GM23338 (cell line): ENCODE measurements at places on chromosomes 1 and 21. TPM values are rescaled to one million over a fixed set of nuclear protein-coding genes. Genes with fewer than 3 reads are reported as not detected.
A peak's percentile ranks its signal among the peaks of the same experiment; 100 is the strongest.

- H3K4me3 ChIP-seq = no peak overlapping the region
- no peak for DNase-seq
- H3K27me3 ChIP-seq = no peaks in the 10 kb centered on the region
- H3K27ac ChIP-seq = no peak overlapping the region
- H3K4me1 ChIP-seq = 0 out of 2 replicates have a peak, but pooled peaks cover 1% of the 10 kb centered on the region
Measured at GRCh38 chr21:32543975-32544374, 41.3 kb downstream of the TCP10L start.

GRCh38 chr21:36910581-36911307 lies 55.7 kb downstream of the HLCS start:
- peaks cover 12% of the 10 kb centered on the region for H3K4me1 ChIP-seq
- no peak overlapping the region for H3K4me3 ChIP-seq
- H3K36me3 ChIP-seq = no peaks in the 10 kb centered on the region
- no peaks in the 10 kb centered on the region for H3K27me3 ChIP-seq
- no peak overlapping the region for H3K27ac ChIP-seq
- no peak for DNase-seq

DNA sequence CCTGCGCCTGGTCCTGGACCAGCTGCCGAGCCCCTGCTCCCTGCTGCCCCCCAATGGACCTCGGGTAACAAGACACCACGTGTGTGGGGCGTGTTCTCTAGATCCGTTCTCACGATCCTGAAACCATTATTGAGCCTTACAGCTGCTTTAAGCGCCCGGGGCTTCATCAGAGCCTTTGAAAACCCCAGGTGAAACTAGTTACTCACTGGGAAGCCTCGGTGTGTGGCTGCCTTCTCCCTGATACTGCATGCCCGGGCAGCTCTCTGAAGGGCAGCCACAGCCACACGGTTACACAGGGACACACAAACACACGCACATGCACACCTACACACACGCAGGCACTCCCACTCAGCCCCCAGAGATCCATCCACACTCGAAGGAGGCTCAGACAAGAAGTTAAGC lies 5.3 kb downstream of the HES2 start:
- H3K27ac ChIP-seq = peak overlapping the region; percentile 67; the same call in 1 of the 2 replicates
- peak; percentile 96 for DNase-seq
- 0 out of 2 replicates have a peak overlapping the region, but pooled peaks have one; percentile 21 for H3K4me3 ChIP-seq
- no peaks in the 10 kb centered on the region for H3K36me3 ChIP-seq

- no peaks in the 10 kb centered on the region for H3K27me3 ChIP-seq
- H3K4me3 ChIP-seq = no peak overlapping the region
- no peak overlapping the region for H3K27ac ChIP-seq
- no peak for DNase-seq
Measured at GRCh38 chr1:51592711-51593110, 24.2 kb upstream of the OSBPL9 start.

- H3K27me3 ChIP-seq = no peaks in the 10 kb centered on the region
- H3K4me3 ChIP-seq = no peak overlapping the region
- H3K27ac ChIP-seq = no peak overlapping the region
- H3K36me3 ChIP-seq = no peaks in the 10 kb centered on the region
Measured at GRCh38 chr21:19993268-19993667, 1004.9 kb upstream of the NCAM2 start.

DNA sequence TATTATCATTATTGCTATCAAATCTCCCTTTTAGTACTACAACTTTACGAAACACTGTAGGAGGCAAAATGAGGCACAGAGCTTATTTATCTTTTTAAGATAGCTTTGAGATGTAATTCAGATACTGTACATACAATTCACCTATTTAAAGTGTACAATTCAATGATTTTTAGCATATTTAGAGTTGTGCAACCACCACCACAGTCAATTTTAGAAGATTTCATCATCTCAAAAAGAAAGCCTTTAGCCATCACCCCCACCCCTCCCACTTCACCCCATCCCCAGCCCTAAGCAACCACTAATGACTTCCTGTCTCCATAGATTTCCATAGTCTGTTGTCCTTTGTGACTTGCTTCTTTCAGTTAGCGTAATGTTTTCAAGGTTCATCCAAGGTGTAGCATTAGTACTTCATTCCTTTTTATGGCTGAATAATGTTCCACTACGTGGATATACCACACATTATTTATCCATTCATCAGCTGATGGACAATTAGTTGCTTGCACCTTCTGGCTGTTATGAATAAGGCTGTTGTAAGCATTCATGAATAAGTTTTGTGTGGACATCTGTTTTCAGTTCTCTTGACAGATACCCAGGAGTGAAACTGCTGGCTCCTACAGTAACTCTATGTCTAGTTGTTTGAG lies 9.4 kb upstream of the CAPN9 start:
- no peak overlapping the region for H3K4me3 ChIP-seq
- H3K4me1 ChIP-seq = no peaks in the 10 kb centered on the region
- H3K36me3 ChIP-seq = no peaks in the 10 kb centered on the region
- DNase-seq = no peak
- no peaks in the 10 kb centered on the region for H3K27me3 ChIP-seq

- H3K4me3 ChIP-seq = no peak overlapping the region
- no peaks in the 10 kb centered on the region for H3K36me3 ChIP-seq
- no peaks in the 10 kb centered on the region for H3K27me3 ChIP-seq
- peaks cover 4% of the 10 kb centered on the region for H3K4me1 ChIP-seq
- no peak overlapping the region for H3K27ac ChIP-seq
Measured at GRCh38 chr1:94025383-94026340, 95.3 kb downstream of the ABCA4 start.

DNA sequence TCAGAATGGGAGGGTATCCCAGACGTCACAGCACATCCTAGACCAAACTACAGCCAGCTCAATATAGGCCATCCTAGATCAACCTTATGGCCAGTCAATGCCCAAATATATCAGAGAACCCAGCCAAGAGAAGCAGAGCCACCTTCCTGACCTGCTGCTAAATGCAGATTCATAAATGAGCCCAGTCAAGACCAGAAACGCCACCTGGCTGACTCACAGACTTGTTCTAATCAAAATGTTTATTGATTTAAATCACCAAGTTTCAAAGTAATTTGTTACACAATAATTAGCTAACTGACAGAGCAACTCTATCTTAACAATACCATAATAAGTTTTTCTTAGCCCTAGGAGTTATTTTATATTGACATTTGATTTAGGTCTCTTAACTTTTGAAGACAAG lies 28.6 kb downstream of the ZNF644 start:
- no peak overlapping the region for H3K4me3 ChIP-seq
- H3K36me3 ChIP-seq = peaks cover 28% of the 10 kb centered on the region
- H3K27me3 ChIP-seq = no peaks in the 10 kb centered on the region
- peaks cover 23% of the 10 kb centered on the region for H3K4me1 ChIP-seq
- no peak for DNase-seq
- no peak overlapping the region for H3K27ac ChIP-seq

The CD1D gene
- total RNA-seq = 1.3 and 2.7 TPM in 2 replicates

DNA sequence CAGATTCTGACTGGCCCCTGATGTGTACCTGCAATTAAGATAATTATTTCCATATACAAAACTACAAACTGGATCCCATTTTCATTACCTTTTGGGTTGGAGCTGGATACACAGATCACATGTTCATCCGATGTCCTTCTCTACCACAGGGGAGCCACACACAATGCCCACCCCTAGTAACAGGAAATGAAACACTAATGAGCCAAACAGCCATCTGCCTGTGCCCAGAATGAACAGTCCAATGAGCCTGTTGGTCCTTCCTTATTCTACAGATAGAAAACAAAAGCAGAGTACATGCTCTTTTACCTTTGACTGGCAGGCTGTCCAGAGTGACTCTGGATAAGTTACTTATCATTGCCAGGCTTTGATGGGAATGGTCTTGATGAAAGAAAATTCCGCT lies 68.6 kb downstream of the SIPA1L2 start:
- H3K36me3 ChIP-seq = no peaks in the 10 kb centered on the region

- no peak overlapping the region for H3K27ac ChIP-seq
- peak; percentile 13 for DNase-seq
- H3K36me3 ChIP-seq = no peaks in the 10 kb centered on the region
- H3K4me3 ChIP-seq = no peak overlapping the region
Measured at GRCh38 chr1:94160811-94161210, 39.9 kb upstream of the ABCA4 start.

The NPPB gene
- total RNA-seq = not detected in 2 replicates

The KRTAP13-2 gene
- total RNA-seq = not detected in 2 replicates

GRCh38 chr21:39867198-39867650 lies at the start of gene PCP4:
PCP4 (plus strand) TSS chr21:39867438; CDS start chr21:39867502, 64 bp downstream.
- no peak within 1 kb of the TSS for H3K27ac ChIP-seq
- H3K27me3 ChIP-seq = no peaks in the 10 kb centered on the region
- peak; percentile 96 for DNase-seq
- no peaks in the 10 kb centered on the region for H3K36me3 ChIP-seq
- H3K4me1 ChIP-seq = peaks cover 6% of the 10 kb centered on the region

DNA sequence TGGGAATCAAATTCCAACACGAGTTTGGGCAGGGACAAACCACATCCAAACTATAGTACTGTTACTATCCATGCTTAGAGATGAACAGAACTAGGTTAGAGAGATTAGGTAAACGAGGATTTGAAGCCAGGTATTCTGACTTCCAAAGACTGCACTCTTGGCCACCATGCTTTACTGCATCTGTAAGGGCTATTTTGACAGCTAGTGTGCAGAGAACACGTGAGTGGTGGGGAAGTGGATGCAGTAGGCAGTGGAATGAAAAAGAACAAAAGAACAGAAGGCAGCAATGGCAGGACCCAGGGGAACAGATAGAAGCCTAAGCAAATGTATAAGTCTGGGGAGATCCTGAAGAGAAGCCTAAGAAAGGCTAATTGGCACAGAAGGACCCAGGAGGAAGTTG lies 59.1 kb upstream of the GJA8 start:
- H3K4me1 ChIP-seq = peaks cover 1% of the 10 kb centered on the region
- H3K4me3 ChIP-seq = no peak overlapping the region
- H3K27me3 ChIP-seq = no peaks in the 10 kb centered on the region
- no peak for DNase-seq

DNA sequence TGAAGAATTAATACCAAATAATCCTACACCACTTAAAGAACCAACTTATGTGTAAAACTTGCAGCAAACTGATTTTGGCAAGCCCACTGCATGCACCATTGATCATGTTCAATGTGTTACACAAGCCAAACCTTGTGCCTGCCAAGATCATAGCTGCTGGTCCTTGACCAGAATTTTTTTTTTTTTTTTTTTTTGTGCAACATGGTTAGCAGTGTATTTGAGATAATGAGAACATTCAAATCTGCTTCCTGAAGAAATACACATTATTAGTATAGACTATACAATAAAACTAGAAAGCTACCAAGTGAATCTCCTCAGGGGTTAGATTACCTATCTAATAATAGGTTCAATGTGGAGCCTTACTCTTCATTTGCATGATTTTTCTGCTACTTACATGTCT lies 421.0 kb downstream of the MRPL39 start:
- no peaks in the 10 kb centered on the region for H3K36me3 ChIP-seq
- DNase-seq = no peak
- H3K4me3 ChIP-seq = no peak overlapping the region
- H3K27ac ChIP-seq = no peak overlapping the region
- no peaks in the 10 kb centered on the region for H3K27me3 ChIP-seq
- H3K4me1 ChIP-seq = no peaks in the 10 kb centered on the region

DNA sequence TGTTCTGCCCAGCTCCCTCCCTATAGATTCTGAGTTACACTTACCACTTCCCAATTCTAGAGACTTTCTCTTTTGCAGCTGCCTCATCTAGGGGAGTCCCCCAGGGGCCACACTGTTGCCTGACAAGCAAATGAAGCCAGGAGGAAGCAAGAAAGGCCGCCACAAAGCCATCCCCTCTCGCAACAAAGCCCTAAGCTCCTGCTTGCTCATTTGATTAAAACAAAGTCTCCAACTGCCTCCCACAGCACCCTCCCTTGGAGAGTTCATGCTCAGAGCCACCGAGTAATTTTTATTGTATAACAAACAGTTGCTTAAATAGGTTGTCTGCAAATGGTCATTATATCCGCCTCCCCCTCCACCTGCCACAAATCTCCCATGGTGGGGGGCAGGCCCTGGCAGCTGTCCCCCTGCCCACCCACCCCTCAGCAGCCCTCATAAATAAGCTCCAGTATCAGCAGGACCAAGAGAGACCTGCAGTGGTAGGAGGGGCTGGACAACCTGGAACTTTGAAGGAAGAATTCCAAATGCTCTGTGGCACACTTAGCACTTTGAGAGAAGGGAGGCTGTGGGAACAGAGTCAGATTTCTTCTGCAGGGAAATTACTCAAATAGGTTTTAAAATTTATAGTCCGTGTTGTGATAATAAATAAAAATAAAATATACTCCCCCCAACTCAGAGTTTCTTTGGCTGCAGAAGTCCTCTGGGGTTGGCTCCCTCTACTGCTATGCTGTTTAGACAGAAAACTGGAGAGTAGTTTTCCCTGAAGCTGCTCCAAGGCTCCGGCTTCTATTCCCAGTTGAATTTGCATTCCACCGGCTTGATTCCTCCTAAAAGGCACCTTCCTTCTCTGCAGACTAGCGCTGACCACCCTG lies 237.5 kb downstream of the TTLL7 start:
- DNase-seq = no peak

DNA sequence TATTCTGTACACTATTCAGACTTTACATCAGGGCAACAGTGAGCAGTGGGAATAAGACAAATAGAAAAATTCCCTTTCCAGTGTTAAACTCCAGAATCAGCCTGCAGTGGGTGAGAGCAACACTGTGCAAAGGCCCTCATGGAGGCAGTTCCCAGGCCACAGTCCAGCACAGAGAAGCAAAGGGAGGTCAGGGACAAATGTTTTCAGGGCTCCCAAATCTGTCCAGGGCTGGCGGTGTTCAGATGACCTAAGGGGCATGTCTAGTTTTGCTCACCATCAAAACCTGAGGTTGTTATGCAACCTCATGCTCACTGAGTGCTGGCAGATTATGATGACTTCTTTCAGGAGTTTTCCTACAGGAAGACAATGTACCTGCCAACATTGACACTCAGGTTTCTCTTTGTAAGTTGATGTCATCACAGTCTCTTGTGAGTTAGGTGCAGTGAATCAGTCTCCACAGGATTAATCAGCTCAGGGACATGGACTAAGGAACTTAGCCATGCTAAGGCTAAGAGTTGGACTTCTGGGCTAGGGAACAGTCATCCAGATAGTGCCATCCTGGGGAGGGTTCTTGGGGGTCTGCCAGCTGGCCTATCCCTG lies 3.6 kb upstream of the LCE5A start:
- H3K36me3 ChIP-seq = no peaks in the 10 kb centered on the region
- DNase-seq = no peak
- H3K27me3 ChIP-seq = no peaks in the 10 kb centered on the region; the same call in 1 of the 2 replicates
- no peak overlapping the region for H3K27ac ChIP-seq

GRCh38 chr1:3471356-3472087 lies 17.1 kb downstream of the ARHGEF16 start:
- H3K27me3 ChIP-seq = no peaks in the 10 kb centered on the region
- H3K4me1 ChIP-seq = peaks cover 7% of the 10 kb centered on the region; the same call in 1 of the 2 replicates
- no peak overlapping the region for H3K4me3 ChIP-seq
- peak overlapping the region; percentile 45; the same call in 1 of the 2 replicates for H3K27ac ChIP-seq
- no peaks in the 10 kb centered on the region for H3K36me3 ChIP-seq
- DNase-seq = peak; percentile 76

DNA sequence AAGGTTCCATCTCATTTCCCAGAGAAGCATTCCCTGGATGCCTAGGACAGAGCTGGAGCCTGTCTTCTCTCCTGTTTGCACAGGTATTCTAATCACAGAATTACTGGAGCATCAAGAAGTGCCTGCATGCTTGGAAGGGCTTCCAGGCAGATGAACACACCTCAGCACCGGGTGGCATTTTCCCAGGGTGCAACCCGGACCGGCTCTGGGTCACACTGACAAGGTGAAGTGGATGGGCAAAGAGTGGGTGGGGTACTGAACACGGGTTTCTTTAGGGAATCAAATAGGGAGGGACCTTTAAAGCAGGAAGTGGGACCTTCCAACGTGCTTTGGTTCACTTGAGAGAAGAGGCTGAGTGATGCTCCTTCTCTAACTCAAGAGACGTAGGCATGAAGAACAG lies 7.1 kb upstream of the PEF1 start:
- H3K4me1 ChIP-seq = no peaks in the 10 kb centered on the region
- H3K27ac ChIP-seq = no peak overlapping the region
- DNase-seq = no peak
- no peak overlapping the region for H3K4me3 ChIP-seq

The CD160 gene
- not detected in 2 replicates for total RNA-seq

The HNRNPCL1 gene
- total RNA-seq = not detected in 2 replicates
